Skeletal muscle cell (primary cell): ENCODE measurements at places on chromosomes 5 and 9.

DNA sequence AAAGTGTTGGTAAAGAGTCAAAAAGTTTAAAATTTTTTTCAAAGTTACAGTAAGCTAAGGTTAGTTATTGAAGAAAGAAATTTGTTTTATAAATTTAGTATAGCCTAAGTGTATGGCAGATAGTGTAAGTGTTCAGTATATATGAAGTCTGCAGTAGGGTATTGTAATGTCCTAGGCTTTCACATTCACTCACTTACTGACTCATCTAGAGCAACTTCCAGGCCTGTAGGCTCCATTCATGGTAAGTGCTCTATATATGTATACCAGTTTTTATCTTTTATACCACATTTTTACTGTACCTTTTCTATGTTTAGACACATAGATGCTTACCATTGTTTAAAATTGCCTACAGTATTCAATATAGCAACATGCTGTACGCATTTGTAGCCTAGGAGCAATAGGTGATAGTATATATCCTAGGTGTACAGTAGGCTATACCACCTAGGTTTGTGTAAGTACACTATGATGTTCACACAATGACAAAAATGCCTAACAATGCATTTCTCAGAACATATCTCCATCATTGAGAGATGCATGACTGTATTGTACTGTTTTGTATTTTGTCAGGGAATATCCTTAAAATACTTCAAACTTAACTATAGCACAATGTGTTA lies 38.5 kb downstream of the CYSTM1 start:
- DNase-seq = no peak

DNA sequence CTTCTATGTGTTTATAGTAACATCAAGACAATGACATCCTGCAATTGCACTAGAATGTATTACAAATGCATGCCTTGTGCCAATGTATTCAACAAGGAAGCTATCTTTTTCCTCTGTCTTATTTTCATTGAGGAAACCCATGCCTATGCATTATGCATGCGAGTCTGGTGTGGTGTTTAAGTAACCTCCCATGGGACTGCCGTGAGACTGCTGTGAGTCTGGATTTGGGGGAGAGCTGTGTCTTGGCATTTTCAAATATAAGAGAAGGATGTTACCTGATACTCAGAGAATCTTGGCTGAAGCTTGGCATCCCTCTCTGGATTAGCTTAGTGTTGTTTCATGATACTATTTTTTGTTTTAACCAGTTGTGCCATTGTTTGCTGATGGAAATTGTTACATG lies 98.3 kb downstream of the F2RL2 start:
- peak; percentile 44 for DNase-seq

DNA sequence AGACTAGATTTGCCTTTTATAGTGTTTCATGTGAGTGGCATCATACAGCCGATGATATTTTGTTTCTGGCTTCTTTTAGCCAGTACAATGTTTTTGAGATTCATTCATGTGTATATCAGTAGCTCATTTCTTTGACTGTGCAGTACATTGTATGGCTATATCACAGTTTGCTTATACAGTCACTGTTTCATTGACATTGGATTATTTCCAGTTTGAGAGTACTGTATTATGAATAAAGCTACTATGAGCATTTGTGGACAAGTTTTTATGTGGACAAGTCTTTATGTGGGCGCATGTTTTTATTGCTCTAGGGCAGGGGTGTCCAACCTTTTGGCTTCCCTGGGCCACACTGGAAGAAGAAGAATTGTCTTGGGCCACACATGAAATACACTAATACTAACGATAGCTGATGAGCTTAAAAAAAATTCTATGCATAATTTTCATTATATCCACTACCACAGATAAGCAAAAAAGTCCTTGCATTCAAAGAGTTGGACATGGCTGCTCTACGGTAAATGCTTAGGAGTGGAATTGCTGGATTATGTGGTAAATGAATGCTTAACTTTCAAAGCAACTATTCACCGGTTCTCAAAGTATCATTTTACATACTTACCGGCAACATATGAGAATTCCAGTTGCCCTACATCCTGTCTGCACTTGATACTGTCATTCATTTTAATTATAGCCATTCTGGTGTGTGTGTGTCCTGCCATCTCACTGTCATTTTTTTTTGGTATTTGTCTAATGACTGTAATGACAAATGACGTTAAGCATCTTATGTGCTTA lies 177.8 kb downstream of the RGS3 start:
- DNase-seq = no peak

DNA sequence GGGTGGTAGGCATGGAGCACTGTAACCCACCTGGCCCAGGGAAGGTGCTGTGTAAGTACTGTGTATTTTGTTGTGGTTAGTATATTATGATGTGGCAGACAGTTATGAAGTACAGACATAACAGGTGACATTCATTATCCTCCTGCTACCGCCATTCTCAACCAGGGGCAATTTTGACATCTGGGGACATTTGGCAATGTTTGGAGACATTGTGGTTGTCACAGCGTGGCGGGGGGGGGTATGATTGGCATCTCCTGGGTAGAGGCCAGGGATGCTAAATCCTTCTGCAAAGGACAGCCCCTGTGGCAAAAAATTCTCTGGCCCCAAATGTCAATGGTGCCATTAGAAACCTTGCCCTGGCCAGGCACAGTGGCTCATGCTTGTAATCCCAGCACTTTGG lies 9.8 kb upstream of the RPL26L1 start:
- DNase-seq = no peak

GRCh38 chr9:13847270-13847669 lies 466.7 kb downstream of the NFIB start:
- DNase-seq = no peak

DNA sequence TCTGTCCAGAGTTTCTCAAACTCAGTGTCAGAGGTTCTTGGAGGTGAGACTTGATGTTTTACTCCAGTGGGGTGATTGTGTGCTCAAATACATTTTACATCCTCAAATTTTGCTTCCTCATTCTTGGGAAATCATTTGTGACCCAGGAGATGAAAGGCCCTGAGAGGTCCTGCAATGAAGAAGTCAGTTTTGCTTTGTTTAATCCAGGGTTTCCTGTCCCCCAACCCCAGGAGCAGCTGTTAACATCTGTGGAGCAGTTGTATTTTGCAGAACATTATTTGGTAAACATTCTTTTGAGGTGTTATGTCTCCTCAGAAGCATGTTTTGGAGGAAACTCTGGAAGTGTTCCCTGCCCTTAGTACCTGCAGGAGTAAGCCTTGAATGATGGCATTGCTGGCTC lies 59.8 kb downstream of the DAB2IP start:
- DNase-seq = no peak
